Kasumi-1 (cell line): ENCODE measurements at places on chromosomes 12 and 14.

DNA sequence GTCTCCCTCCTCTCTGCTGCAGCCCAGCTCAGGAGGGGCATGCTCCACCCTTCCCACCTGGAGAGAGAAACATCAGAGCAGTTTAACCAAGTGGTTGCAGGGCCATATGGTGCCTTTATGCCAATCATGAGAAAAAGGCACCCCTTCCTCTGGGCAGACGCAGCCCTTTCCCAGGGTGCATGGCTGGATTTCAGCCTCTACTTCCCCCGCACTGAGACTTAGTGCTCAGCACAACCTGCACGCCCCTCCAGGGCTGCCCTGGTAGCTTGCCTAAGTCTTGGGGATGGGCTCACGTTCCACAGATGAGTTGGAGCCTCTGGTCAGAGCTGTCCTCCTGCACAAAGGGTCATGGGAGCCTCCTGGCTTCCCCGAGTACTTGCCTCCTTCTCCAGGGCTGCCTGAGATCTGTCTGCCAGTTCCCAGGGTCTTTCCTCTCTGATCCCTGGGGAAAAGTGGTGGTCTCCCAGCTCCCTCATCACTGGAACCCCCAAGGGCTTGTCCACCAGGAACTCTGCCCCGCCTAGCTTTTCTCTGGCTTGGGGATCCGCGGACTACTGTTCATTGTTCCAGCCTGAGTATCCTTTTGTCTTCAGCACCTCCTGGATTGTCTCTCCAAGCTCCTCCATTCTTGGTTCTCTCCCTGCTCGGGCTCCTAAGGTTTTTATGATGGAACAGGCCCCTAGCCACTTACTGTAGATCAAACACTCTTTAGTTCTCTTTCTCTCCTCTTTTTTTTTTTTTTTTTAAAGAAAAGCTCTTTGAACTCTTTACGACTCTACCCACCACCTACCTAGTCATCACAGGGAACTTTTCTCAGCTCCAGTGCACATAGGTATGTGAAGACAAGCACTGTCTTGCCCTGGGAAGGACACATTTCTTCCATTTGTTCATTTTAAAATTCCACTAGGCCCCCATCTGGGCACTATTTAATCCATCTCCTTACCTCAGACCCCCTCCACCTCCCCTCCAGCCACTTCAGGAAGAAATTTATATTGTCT, 6.1 kb upstream of the KRT74 start:
- DNase-seq: no peak

- peak; percentile 73 for DNase-seq
Observed at GRCh38 chr14:28751467-28752058, 15.0 kb upstream of the FOXG1 start.

- DNase-seq: peak; percentile 25
Observed at GRCh38 chr14:56491299-56492285, 88.0 kb upstream of the TMEM260 start.

- no peak for DNase-seq
Observed at GRCh38 chr14:81819344-81819743, 285.7 kb upstream of the SEL1L start.
